ENCODE measurements at places on chromosomes 13 and 19.

DNA sequence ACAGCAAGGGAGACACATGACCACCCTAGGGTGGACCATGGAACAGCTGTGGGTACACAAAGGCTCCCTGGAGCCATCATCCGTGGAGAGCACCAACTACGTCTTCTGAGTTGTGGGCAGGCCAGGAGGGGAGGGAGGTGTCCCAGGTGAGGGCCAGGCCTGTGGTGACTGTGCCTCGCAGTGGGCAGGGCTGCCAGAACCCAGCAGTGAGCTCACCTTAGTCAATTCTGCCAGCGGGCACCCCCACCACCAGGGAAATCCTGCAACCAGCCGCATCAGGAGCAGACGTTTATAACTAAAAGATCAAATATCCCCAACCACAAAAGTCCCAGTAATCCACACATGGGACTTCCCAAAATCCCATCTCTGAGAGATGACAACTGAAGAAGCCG lies 19.6 kb downstream of the ELL start:
- no peak for DNase-seq

DNA sequence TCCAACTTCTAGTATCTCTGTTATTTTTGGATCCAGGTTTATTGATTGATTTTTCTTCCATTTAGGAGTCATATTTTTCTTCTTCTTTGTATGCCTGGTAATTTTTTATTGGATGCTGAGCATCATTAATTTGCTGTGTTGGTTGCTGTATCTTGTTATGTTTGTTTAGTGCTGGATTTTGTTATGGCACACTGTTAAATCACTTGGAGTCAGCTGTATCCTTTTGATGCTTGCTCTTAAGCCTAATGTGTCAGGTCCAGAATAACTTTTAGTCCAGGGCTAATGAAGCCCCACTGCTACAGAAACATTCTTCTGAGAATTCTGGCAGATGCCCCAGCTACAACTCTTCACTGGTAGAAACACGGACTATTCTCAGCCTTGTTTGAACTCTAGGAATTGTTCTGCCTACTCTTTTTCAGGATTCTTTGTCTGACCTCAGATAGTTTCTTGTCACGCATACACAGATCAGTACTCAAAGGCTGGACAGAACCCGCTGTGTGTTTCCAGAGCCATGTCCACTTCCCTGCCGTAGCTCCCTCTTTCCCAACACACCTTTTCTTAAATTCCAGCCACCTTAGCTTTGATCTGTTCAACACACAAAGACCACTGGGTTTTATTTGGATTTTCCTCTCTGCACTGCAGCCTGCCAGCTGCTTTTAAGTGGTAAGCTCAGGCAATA lies 137.1 kb upstream of the WASF3 start:
- no peak for DNase-seq

GRCh38 chr19:30359936-30360335 lies 12.2 kb upstream of the ZNF536 start:
- no peak for DNase-seq

DNA sequence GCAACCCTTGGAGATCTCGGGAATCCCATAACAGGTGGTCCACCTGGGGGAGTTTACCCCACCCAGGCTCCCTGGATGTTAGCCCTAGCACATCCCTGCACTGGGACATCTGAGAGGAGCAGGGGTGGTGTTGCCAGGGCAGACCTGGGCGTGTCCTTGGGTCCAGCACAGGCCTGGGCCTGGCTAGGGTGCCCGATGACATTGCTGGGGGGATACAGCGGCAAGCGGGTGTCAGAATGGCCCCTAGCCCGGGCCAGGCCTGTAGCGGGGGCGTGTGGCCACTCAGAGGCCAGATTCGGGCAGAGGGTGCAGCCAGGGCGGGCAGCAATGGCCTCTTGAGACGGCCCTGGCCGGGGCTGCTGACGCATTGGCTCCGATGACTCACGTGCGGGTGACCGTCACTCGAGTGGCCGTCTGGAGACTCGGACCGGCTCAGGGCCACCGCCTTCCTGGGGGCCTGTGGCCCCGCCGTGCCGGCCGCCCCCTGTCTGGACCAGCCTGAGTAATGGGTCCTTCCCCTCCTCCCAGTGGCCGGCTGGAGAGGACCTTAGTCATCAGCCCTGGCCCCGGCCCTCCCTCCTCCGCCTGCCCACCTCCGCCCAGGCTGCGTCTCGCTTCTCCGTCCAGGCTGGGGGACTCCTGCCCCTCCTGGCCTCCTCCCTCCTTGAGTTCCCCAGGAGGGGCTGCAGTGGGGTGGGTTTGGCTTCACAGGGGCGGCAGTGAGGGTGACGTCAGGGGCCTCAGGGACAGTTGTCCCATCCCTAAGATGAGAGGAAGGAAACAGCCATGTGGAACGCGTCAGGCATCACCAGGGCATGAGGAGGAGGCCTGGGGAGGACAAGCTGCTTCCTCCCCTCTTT lies 23.2 kb upstream of the CRTC1 start:
- DNase-seq, result peak; percentile 30

- no peak for DNase-seq
These were observed 8.8 kb downstream of the IGLON5 start for GRCh38 chr19:51320280-51320657.

DNA sequence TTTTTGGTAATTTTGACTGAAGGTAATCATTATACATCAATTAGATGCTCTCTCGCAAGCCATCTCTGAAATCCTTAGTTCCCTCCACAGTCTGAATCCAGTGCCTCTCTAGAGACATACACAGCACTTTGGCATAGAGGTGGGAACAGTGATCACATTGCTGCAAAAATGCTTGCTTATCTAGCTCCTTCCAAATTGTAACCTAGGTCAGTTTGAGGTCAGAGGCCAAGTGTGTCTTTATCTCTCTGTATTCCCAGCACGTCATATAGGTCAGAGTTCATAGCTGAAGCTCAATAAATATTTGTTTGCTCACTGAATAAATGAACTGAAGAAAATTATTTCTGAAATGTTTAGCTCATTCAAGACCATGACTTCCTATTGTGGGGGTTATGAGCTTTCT lies 462.5 kb downstream of the DIAPH3 start:
- DNase-seq, result no peak

Data from GOT3 (cell line).